Suppressor macrophage treated with lipopolysaccharide for 4 hours (primary cell): ENCODE measurements at places on chromosomes 1 and 21.

GRCh38 chr1:151166505-151166956 is 587 bp downstream of the SCNM1 start:
- DNase-seq: no peak

- no peak for DNase-seq
These were observed 2128.9 kb downstream of the MRPL39 start for GRCh38 chr21:23478381-23478780.

DNA sequence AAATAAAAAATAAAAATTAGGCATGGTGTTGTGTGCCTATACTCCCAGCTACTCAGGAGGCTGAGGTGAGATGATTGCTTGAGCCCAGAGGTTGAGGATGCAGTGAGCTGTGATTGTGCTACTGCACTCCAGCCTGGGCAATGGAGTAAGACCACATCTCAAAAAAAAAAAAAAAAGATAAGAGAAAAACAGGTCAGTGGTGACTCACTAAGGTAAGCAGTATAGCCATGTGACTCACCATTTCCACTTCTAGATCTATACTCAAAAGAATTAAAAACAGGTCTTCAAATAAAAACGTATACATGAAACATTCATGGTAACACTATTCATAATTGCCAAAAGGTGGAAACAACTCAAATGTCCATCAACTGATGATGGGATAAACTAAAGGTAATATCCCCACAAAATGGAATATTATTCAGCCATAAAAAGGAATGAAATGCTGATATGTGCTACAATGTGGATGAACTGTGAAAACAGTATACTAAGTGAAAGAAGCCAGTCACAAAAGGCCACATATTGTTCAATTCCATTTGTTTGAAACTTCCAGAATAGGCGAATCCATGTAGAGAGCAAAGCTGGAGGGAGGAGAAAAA is 75.1 kb downstream of the ZNF281 start:
- no peak for DNase-seq

DNA sequence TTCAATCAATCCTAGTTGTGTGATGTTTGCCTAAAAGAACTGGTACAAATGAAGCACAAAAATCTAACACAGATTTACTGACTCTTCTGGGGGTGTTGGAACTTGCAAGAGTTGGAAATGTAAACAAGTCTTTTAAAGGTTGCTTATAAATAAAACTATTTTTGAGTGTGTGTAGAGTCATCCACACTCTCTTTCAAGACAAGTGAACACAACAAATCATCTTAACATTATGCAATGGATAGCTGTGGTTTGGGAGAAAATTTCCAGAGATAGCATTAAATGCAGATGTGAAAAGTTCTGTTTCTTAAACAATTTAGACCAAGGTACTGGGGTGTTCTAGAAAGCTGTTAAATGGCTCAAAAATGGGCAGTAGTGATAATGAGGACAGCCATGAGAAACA is 28.7 kb downstream of the C1orf87 start:
- no peak for DNase-seq

- peak; percentile 42 for DNase-seq
These were observed 197.3 kb downstream of the MATN1 start for GRCh38 chr1:30525971-30526651.

GRCh38 chr1:91589437-91589836 is 88.8 kb downstream of the CDC7 start:
- DNase-seq: no peak

DNA sequence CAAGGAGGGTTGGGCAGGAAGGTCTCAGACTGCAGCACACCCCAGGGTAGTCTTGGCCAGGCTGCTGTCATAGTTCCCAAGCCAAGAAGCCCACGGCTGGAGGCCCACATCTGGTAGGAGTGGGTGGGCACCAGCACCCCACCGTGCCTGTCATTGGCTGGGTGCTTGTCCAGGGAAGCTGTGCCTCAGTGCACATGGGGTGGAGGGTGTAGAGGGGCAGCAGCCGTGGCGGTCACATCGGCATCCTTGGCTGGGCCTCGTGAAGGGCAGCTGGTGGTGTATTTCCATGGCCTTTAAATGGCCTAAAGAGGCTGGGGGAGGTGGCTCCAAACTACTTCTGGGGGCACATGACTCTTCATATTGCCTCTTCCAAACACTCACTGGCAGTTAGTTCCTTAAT is 119.6 kb upstream of the USP24 start:
- DNase-seq: no peak

- DNase-seq: no peak
These were observed 59.8 kb upstream of the CASZ1 start for GRCh38 chr1:10856176-10856683.

- no peak for DNase-seq
These were observed 124.2 kb downstream of the ATP6V1G3 start for GRCh38 chr1:198416296-198416695.

DNA sequence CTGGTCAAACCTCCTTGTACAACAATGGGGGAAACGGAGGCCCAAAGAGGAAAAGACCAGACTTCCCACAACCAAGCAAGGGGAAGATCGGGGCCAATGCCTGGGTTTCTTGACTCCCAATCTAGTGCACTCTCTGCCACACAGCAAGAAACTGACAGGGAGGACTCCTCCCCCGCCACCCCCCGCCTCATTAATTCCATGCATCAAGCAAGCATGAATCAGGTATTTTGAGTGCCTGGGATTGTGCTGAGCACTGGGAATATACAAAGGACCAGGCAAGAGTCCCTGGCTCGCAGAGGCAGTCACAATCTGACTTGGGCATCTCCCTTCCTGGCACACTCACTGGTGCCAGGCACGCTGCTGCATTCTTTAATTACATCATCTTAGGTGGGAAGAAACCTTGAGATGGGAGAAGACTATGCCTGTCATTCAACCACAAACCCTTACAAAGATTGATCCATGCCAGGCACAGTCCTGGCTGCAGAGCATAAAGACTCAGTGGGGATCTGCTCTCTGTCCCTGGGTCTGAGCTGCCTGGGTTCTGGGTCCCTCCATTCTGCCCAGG is 4.4 kb upstream of the KCNC4 start:
- no peak for DNase-seq

- DNase-seq: no peak
These were observed 181.0 kb downstream of the DISC1 start for GRCh38 chr1:231807541-231807940.

- DNase-seq: no peak
These were observed 94.7 kb upstream of the VAMP3 start for GRCh38 chr1:7676274-7676945.

- no peak for DNase-seq
These were observed 1.4 kb downstream of the ORC1 start for GRCh38 chr1:52402860-52403240.

DNA sequence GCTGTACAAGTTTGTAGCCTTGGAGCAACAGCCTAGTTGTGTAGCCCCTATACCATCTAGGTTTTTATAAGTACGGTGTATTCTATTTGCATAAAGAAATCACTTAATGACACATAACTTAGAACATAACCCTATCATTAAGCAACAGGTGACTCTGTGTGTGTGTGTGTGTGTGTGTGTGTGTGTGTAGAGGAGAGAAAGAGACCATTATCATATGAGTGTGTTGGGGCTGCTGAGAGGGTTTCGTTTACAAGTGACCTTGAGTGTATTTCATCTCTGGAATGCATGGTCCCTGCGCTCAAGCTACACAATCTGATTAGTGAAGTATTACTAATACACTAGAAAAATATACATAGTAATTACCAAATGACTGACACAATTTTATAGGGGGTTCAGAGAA is 115.1 kb downstream of the RABGAP1L start:
- no peak for DNase-seq

GRCh38 chr1:202989879-202990278 is 17.3 kb upstream of the TMEM183A start:
- DNase-seq: peak; percentile 17

GRCh38 chr1:49234988-49235387 is 458.3 kb upstream of the BEND5 start:
- no peak for DNase-seq

DNA sequence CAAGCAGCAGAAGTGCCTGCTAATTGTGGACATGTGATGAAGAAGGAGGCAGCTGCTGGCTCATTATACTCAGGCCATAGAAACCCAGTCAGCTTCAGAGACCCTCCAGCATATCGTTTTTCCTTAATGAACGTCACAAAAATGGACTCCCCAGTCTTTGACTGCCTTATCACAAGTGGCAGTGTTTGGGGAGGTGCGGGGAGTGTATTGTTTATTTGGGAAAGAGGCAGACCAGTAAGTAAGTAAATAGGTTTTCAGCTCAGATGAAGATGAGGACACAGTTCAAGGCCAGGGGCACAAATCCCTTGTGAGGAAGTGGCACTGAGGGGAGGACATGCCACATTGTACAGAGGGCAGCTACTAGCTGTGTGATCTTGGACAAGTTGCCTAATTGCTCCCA is 43.5 kb upstream of the NRDC start:
- DNase-seq: no peak

- peak; percentile 66 for DNase-seq
These were observed 20.8 kb upstream of the SDC3 start for GRCh38 chr1:30929135-30929889.

- no peak for DNase-seq
These were observed 43.4 kb downstream of the PRDM15 start for GRCh38 chr21:41835711-41836154.

- no peak for DNase-seq
These were observed 152.2 kb downstream of the S1PR1 start for GRCh38 chr1:101388904-101389546.

DNA sequence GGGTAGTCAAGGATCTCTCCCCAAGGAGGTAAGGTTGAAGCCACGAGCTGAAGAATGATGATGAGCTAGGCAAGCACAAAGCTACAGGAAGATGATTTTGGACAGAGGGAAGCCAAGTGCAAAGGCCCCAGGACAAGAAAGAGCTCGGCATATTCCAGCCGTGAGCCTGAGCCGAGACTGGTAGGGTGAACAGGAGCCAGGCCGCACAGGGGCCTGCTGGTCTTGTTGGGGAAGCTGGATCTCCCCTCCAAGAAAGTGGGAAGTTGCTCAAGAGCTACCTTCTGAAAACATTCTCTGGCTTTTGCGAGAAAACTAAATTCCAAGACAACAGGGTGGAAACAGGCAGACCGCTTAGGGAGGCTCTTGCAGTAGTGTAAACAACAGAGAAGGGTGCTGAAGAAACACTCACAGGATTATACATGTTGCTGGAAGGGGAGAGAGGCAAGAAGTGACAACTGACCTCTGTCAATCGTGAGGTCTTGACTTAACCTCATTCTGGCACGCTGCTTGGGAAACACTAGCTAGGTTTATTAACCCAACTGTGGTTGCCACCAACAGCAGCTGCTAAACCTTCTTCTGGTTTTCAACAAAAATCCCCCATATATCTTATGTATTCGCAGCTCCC is 625.2 kb downstream of the SMYD3 start:
- no peak for DNase-seq

GRCh38 chr1:91151702-91152101 is 129.9 kb upstream of the ZNF644 start:
- no peak for DNase-seq

DNA sequence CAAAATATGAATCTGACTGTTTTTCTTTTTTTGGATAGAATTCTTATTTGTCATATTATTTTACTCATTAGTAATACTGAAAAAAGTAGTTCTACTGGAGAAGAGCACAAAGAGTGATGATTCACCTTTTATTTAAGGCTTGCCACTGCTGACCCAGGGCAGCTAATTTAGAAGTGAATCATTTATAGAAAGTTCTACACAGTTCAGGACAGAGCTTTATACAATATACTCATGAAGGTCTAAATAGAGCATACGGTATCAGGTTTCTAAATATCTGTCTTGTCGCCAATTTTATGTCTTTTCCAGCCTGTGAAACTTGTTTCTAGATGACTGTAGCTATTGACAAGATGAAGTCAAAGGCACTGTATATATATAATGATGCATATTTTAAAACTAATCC is 25.0 kb downstream of the GIPC2 start:
- DNase-seq: no peak

DNA sequence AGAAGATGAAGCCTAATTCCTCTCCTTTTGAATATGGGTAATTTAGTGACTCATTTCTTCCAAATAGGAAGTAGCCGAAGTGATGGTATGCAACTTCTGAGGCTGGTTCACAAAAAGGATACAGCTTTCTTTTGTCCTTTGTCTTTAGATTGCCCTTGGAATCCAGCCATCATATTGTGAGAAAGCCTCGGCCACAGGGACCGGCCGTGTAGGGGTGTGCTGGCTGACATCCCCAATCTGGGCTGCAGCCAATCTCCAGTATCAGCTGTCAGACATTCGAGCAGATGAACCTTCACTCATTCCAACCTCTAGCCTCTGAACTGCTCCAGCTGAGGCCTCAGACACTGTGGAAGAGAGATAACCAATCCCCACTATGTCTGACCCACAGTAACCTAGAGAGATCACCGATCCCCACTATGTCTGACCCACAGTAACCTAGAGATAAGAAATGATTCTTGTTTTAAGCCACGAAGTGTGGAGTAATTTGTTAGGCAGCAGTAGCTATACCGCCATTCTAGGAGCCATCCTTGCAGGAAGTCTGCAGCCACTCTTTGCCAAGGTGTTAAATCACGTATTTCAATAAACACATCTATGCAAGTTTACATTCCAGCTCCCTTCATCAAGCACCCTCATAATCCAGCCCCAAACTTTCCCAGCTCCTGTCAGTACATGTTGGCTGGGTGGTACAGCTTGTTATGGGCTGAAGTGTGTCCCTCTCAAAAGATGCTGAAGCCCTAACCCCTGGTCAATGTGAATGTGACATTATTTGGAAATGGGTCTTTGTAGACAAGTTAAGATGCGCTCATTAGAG is 2.9 kb upstream of the DIP2A start:
- DNase-seq: peak; percentile 30

- no peak for DNase-seq
These were observed 19.9 kb downstream of the ADORA1 start for GRCh38 chr1:203147376-203147775.

DNA sequence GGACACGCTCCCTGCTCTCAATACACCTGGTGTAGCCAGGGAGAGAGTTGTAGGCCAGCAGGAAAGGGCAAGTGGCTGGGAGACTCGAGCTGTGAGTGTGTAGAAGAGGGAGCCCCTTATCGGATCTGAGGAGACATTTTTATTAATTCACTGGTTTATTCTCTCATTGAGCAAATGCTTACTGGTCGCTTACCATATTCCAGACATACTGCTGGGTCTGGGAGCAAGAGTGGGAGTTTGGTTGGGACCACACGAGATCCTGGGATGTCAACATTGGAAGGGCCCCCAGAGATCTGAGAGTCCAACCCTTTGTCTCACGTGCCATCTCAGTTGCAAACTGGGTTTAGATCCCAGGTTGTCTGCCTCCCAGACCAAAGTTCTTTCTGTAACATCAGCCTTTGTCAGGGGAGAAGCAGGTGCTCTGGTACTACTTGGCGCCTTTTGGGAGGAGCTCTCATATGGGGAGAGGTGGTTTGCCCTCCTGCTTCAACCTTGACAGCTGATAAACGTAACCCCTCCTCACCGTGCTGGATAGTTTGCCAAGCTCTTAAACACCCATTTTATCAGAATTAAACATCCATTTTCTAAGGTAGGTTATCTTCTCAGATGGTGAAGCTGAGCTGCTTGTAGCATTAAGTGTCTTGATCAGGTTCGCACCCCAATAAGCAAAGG is 742 bp downstream of the TMEM222 start:
- no peak for DNase-seq
